ENCODE measurements at places on chromosomes 12 and 14.

DNA sequence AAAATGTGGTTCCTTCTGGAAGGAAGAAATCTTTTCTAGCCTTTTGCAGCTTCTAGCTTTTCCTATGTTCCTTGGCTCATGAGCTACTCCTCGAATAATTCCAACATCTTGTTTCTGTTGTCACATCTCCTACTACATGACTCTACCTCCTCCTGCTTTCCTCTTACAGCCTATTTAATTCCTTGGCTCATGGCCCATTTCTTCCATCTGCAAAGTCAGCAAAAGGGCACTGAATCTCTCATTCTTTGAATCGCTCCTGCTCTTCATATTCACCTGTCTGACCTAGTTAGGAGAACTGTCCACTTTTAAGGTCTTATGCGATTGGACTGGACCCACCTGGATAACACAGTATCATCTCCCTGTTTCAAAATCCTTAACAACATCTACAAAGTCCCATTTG lies 15.8 kb downstream of the PRKD1 start:
- DNase-seq = no peak

DNA sequence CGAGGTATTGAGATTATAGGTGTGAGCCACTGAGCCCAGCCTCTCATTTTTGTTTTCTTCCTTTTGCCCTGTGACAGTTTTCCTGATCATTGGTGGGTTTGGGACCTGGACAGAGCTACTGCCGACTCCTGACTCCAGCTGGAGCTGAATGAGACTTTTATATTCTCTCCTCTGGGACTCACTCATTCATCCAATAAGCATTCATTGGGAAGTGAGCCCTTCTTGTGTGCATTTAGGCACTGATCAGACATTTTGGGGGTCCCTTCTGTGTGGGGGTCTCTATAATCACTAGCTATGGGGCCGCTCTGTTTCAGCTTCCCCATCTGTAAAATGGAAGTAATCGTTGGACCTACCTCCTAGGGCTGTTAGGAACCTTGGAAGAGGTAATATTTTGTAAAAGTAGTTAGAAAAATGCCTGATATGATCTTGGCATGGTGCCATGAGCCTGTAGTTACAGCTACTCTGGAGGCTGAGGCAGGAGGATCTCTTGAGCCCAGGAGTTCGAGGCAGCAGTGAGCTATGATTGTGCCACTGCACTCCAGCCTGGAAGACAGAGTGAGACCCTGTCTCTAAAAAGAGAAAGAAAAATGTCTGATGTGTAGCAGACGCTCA lies 7.2 kb downstream of the SH2B3 start:
- no peak for DNase-seq

- DNase-seq = no peak
These were observed 314.3 kb downstream of the TRHDE start for GRCh38 chr12:72586456-72586855.

DNA sequence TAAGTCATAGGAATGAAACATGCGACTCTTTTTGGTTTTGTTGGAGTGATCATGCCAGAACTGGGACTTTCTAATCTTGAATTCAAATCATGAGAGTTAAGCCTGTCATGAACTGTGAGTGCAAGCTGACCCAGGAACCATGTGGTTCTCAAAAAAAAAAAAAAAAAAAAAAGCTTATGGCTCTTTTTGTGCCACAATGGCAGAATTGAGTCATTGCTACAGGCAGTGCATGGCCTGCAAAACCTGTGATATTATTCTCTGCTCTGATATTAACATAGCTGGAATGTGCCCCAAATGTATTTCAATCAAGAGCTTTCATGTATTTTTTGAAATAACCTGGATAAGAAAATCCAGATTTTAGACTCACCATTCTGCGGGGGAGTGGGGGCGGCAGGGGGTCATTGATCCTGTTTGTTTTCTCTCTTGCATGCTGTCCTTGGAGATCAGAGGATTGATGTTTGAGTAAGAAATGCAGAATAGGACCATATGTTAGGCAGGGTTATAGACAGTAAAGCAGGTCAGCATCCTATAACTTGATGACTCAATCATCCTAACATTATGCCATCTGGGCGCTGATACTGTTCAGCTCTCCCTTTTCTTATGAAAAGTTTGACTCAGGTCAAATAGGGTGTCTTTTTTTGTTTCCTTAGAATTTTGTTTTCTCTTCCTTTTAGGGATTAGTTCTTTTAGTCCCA lies 797.4 kb downstream of the DIO2 start:
- no peak for DNase-seq

- DNase-seq = no peak
These were observed 55.8 kb upstream of the CCDC175 start for GRCh38 chr14:59632381-59632780.

GRCh38 chr14:103657471-103657870 lies 28.5 kb downstream of the KLC1 start:
- no peak for DNase-seq

GRCh38 chr14:89957376-89957775 lies 1.6 kb downstream of the TDP1 start:
- no peak for DNase-seq

GRCh38 chr12:47943623-47944340 lies 19.6 kb upstream of the TMEM106C start:
- no peak for DNase-seq

GRCh38 chr12:3236345-3237187 lies 159.4 kb downstream of the TSPAN9 start:
- no peak for DNase-seq

GRCh38 chr14:98161356-98161755 lies 1110.6 kb downstream of the BCL11B start:
- DNase-seq = no peak

DNA sequence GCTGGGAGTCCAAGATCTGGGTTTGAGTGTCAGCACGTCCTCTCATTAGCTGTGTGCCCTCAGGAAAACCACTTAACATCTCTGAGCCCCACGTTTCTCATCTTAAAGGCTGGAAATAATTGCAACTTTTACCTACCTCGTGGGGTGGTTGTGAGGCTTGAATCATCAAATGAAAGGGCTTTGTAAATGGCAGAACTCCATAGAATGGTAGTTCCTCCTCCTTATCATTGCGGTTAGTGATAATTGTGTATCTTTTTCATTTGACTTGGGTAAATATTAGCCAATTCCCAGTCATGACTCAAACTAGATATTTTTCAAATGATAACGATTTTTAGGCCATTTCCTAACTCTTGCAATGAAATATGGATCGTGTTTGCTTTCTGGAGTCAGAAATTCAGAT lies 205.5 kb downstream of the CHST11 start:
- DNase-seq = no peak

DNA sequence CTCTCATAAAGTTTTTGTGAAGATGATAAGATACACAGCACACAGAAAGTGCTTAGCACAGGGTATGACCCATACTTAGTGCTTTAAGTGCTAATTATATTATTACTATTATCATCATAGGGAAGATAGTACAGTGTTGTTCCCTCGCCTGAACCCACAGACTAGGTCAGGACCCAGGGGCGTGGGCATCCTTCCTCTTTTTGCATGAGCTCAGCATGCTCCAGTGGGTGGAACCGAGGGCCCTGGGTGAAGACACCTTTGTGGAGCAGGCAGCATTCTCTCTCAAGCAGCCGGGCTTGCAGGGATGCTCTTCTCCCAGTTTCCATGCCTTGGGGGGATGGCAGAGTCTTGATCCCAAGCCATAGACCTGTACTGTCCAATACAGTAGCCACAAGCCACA lies 34.8 kb downstream of the CRACR2A start:
- DNase-seq = no peak

DNA sequence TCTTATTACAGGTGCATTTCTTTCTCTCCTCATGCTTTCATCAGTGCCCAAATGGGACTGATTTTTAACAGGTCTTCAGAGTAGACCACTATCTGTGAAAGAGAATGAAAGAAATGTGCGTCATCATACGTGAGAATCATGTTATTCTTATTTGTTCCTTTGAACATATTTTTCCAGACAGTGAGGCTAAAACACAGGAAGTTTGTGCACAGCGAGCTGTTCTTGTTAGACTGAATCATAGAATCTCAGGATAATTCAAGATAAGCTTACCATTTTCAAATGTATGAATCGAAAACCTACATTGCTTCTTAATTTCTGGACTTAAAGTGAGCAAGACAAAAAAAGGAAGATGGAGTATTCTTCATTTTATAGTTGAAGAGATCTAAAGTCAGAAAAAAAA lies 383.1 kb downstream of the EGLN3 start:
- DNase-seq = no peak

- no peak for DNase-seq
These were observed 99.9 kb upstream of the RFLNA start for GRCh38 chr12:124194893-124195566.

GRCh38 chr12:119710965-119711551 lies 43.1 kb downstream of the PRKAB1 start:
- no peak for DNase-seq

- DNase-seq = no peak
These were observed 82.7 kb upstream of the GPR68 start for GRCh38 chr14:91327250-91327595.

- no peak for DNase-seq
These were observed 443.2 kb upstream of the FOXG1 start for GRCh38 chr14:28323366-28323765.

GRCh38 chr12:42504049-42504448 lies 85.5 kb downstream of the PRICKLE1 start:
- DNase-seq = no peak

- DNase-seq = no peak
These were observed 20.2 kb downstream of the SLC2A3 start for GRCh38 chr12:7915661-7916403.

DNA sequence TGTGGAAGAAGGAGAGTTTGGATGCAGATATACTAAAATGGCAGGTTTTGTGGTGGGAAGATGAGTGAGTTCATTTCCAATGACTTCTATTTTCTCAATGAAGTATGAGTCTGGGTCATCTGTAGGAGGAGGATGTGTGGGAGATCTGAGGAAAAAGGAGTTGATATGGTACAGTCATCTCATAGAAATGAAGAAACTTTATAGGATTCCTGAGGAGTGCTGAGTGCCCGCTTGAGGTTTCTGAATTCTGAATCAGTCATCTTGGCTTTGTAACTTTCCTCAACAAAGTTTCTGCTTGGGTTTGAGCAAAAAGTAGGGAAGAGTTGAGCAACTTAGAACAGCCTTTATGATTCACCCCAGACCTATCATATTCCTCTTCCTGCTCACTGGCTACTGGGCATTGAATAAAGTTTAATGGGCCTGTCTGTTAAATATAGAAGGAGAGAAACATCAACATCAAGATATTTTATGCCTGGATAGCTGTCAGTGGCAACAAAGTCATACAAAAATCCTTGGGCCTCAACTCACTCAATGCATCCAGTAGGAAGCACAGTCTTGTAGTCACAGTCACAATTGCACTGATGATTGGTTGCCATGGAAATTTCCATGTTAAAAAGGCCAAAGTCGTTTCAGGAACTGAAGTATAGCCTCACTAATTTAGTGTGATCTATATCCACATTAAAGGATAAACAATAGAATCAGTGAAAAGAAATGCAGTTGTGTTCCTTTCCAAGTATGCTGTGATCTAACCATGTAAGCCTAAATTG lies 284.7 kb downstream of the DUSP6 start:
- no peak for DNase-seq

- no peak for DNase-seq
These were observed 66.3 kb downstream of the NCOR2 start for GRCh38 chr12:124501112-124501561.

GRCh38 chr12:97650242-97650641 lies 187.6 kb downstream of the RMST start:
- DNase-seq = no peak

DNA sequence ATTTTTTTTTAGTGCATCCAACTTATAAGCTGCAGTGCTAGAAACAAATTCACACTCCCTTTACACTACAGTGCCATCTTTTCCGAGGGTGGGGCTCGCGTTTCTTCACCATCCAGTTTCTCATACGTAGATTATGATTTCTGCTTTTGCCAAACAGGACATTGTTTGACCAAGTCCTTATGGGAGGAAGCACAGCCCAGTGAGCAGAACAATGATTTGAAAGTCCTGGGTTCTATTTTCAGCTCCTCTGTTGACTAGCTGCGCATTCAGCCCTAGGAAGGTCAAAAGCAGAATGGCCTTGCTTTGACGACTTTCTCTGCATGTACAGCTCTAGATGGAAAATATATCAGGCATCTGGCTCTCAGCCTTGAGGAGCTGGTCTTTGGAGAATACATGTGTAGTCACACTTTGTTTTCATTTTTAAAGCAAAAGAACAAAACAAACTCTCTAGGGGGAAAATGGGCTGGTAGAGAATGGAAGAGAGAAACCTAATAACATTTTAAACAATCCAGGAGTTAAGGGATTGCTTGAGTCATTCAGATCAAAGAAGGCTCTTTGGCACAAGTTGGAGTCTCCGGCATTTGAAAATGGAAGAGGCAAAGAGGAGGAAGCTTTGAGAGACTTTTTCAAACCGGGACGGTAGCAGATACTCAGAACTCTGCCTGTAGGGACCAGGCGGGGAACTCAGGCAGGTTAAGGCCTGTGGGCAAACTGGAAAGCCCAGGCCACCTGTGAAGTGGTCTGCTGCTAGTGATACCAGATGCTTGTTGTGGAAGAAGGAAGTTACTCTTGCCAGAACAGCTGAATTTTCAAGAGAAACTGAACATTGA lies 257.3 kb upstream of the PLEKHG7 start:
- no peak for DNase-seq

- DNase-seq = no peak
These were observed 213.7 kb downstream of the ESR2 start for GRCh38 chr14:64080452-64080851.

GRCh38 chr12:69438539-69438938 lies 31.6 kb upstream of the FRS2 start:
- DNase-seq = no peak

GRCh38 chr12:29234965-29235626 lies 86.0 kb downstream of the FAR2 start:
- DNase-seq = no peak

DNA sequence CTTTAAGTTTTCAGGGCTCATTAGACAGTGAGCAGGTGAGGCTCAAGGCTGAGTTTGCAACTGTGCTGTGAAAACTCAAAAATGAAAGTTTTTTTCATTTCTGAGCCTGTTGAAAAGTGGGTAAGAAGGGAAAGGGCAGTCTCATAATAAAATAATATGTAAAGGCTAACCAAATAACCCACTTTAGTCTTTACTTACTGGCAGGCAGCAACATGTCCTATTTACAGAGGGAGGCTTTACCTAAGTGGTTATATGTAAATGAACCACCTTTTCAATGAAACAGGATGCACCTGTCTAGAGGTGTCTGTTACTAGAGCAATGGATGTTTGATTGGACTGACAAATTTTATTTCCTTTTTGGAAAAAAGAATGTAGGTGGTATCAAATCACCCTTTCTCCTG lies 158.0 kb downstream of the ETV6 start:
- DNase-seq = no peak

DNA sequence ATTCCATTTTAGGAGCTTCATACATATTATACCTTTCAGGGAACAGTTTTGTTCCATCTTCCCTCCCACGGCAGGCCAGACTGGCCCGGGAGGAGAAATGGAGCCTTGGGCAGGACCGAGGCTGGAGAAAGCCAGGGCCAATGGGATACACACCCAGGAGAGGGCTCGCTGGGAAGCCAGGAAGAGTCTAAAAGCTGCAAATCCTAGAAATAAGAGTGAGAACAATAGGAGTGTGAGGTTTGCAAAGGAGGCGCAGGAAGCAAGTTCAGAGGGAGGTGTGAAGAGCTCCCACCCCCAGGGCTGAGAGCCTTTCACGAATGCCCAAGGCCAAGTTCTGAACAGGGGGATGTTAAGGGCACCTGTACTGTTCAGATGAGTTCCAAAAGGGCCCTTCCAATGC lies 67.5 kb upstream of the CPSF6 start:
- no peak for DNase-seq

All from stimulated activated CD4-positive, alpha-beta T cell treated with anti-CD3 and anti-CD28 coated beads, Interleukin-15, amount 100 ng/mL, for 1 hour (primary cell).